GOT3 (cell line): ENCODE measurements at places on chromosomes 13 and 19.

GRCh38 chr13:43864921-43865320 lies 14.6 kb downstream of the CCDC122 start:
- DNase-seq: no peak

DNA sequence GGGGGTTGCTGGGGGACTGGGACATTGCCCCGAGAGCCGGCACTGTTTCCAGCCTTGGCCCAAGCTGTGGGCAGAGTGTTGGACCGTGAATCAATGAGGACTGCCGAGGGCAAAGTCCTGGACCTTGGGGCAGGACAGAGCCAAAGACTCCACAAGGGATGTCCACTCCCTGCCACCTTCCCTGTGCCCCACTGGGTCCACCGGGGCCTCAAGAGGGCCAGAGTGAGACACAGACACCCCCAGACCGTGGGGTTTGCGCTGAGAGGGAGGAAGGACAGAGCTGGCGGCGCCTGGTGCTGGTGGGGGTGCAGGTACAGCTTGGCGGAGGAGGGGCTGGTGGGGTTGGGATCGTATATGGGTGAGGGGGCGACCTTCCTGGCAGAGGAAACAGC lies 11.8 kb downstream of the MAST3 start:
- DNase-seq: no peak

DNA sequence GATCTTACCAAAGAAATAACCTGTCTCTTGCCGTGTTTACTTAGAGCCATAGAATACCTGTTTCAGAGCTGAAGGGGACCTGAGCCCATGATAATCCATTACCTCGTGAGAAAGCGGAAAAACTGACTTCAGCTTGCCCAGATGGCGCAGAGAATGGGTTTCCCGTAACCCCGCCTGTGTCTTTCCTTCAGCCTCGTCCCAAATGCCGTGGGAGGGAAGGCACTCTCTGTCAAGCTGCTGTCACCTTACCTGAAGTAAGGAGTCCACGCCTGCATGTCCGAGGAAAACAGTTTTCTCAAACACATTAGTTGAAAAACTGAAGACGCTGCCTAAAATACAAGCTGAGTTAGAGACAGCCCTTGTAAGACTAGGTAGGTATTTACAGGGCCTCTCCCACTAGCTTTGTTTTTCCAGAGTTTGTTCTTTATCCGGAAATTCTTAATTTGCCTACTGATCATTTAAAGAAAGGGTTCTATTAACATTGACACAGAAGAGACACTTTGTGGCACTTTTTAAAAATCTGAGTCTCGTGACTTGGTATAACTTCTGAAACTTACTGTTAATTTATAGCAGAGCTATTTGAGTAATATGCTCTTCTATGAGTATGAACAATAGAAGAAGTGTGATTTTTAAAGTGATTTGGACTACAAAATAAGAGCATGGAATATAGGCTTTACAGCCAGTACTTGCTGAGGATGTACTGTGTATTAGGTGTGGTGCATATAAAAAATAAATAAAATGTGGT lies 1.3 kb upstream of the INTS6 start:
- DNase-seq: no peak

DNA sequence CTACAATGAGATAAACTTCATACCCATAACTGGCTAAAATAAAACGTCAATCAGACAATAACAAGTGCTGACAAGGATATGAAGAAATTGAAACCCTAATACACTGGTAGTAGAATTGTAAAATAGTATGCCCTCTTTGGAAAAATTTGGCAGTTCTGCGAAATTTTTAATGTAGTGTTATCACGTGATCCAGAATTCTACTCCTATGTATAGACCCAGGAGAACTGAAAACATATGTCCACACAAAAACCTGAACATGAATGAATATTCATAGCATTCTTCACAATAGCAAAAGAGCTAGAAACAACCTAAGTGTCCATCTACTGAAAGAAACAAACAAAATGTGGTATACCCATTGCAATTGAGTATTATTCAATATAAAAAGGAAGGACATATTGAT lies 14.2 kb upstream of the MYO16 start:
- no peak for DNase-seq

DNA sequence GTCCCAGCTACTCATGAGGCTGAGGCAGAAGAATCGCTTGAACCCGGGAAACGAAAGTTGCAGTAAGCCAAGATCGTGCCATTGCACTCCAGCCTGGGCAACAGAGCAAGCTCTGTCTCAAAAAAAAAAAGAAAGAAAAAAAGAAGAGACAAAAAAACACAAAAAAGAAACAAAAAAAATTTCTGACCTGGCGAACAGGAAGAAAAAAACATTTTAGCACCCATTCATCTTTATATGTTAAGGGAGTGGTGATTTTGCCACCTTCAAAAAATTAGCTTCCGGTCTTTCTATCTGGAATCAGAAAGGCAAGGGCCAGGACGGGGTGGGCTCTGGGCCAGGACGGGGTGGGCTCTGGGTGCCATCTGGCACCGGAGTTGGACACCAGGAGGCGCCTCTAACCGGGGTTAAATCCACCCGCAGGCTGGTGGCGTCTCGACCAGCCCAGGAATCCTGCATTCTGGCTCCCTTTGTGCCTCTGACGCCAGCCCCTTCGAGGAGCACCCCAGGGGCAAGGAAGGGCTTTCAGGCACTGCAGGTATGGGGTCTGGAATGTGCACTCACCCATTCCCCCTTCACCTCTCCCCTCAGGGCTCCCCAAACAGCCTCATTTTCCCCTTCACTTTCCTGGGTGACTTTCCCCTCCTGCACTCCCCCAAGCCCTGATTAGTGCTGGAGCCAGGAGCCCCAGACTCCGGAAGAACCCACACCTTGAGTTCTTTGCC lies 10.4 kb upstream of the ZSWIM4 start:
- DNase-seq: no peak

GRCh38 chr13:103516015-103516795 lies 450.0 kb upstream of the SLC10A2 start:
- no peak for DNase-seq

DNA sequence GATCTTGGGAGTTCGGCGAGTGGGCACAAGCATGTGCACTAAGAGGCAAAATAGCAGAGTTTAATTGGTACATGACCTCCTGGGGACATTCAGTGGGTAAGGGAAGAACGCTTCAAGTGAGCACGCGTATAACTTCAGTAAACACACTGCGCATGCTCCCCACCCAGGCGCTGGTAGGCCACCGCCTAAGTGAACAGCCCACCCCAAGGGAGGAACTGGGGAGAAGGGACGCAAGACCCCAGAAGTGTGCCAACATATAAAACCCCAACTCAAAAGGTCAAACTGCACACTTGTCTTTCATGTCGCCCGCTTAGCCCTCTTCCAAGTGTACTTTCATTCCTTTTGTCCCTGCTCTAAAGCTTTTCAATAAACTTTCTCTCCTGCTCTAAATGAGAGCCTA lies 10.5 kb upstream of the NTN5 start:
- DNase-seq: no peak

DNA sequence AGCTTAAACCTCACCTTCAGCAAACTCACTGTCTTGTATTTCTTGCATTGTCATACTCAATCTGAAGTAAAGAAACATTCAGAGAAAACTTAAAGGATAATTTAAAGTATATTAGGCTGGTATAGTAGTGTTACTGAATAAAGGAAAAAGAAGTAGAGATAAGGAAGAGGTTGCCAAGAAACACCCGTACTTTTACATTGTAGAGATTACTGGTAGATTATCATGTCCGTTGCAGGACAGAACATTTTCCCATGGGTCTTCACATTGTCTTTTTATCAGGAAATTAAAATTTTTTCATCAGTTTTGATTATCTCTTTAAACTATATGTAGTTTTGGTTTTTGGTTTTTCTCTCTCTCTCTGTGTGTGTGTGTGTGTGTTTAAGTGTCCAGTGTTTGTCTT lies 19.9 kb upstream of the GPR183 start:
- no peak for DNase-seq

- DNase-seq: no peak
Observed at GRCh38 chr13:38914070-38914469, 76.6 kb downstream of the STOML3 start.

DNA sequence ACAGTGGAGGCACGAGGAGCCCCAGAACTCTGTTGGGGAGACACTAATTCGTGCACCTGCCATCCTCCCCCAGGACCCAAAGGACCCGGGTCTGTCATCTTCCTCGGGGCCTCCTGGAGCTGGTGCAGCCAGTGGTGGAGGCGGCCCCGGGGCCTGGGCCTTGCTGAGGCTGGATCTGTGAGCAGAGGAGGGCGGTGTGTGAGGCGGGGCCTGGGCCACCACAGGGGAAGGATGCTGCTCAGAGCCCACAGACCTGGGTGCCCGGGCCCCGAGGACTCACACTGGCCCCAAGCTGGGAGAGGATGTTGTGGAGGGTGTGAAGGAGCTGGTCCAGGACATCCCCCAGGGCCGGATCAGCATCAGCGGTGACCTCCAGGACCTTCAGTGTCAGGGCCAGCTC lies 8.3 kb downstream of the IFNL3 start:
- no peak for DNase-seq

DNA sequence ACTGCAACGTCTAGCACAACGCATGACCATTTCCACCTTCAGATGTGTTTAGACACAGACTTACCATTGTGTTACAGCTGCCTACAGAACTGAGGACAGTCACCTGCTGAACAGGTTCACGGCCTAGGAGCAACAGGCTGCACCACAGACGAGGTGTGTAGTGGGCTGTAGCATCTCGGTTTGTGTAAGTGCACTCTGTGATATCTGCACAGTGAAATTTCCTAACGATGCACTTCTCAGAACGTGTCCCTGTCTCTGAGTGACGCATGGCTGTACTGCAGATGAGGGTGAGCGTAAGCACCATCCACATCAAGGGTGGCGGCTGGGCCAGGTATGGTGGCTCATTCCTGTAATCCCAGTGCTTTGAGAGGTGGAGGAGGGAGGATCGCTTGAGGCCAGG lies 15.2 kb downstream of the DCUN1D2 start:
- DNase-seq: no peak

DNA sequence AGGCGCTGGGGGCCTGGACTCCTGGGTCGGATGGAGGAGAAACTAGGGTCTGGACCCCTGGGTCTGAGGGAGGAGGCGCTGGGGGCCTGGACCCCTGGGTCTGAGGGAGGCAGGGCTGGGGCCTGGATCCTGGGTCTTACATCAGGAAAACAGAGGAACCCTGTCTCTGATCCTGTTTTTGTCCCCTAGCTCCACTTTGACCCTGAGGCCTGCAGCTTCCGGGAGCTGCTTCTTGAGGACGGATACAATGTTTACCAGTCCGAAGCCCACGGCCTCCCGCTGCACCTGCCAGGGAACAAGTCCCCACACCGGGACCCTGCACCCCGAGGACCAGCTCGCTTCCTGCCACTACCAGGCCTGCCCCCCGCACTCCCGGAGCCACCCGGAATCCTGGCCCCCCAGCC lies 2.4 kb downstream of the FGF21 start:
- no peak for DNase-seq

- no peak for DNase-seq
Observed at GRCh38 chr19:29488316-29488715, 37.5 kb upstream of the VSTM2B start.

- no peak for DNase-seq
Observed at GRCh38 chr19:32652894-32653598, 21.9 kb downstream of the ANKRD27 start.

DNA sequence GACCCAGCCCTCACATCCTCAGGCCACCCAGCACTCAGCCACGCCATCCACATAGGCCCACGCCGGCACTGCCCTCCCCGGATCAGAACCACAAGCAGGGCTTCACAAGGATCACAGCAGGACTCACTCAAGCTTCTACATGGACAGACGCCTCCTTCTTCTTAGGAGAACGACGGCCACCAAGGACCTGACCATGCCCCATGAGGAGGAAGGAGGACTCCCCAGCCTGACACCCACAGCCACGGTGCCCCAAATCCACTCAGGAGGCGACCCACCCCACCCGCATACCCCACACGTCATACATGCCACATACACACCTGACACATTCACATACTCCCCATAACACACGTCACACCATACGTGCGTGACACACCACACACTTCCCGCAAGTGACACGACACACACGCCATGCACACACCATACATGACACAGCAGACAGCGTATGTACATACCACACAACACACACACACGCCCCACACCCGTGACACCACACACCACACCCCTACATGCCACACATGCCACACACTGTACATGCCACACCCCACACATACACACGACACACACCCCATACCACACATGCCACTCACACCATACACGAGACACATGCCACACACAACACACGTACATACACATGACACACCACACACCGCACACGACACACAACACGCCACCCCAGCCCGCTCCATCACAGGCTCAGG lies 50.4 kb downstream of the MLLT1 start:
- no peak for DNase-seq

- DNase-seq: no peak
Observed at GRCh38 chr19:34254698-34255432, 511 bp downstream of the GARRE1 start.

DNA sequence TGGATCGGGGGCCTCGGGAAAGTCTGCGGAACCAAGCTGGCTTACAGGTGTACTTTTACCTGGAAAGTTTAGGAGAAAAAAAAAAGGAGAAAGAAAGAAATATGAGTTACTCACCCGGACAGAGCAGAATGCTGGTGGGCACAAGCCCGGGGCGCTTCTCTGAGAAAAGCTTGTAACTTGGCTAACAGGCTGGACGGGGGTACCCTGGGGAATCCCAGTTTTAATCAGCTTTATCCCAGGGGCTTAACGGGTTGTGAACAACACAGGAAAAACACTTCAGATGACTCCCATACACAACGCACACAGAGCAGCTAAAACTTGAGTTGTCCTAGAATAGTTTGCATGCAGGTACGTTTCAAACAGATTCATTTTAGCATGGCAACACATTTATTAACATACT lies 37.3 kb downstream of the KLF2 start:
- DNase-seq: no peak

DNA sequence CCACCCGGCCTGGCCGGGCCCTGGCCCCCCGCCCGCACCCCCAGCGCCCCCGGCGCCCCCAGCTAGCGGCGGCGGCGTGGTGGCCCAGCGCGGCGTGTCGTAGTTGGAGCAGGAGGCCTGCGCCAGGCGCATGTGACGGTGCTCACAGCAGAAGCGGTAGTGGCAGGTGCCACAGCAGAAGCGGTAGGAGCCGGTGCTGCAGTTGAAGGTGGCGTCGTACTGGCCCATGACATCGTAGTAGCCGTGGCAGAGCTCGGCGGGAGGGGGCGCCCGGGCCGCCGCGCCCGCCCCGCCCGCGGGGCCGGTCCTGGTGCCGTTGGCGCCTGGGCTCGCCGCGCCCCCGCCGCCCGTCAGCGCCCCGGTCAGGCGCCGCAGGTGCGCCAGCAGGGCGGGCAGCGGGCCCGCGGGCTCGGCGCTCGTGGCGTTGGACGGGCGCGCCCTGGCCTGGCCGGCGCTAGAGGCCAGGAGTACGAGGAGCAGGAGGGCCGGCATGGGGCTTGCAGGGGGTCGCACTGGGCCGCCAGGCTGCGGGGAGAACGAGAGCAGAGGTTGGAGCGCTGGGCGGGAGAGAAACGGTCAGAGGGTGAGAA lies 633 bp downstream of the SHISA7 start:
- DNase-seq: no peak

DNA sequence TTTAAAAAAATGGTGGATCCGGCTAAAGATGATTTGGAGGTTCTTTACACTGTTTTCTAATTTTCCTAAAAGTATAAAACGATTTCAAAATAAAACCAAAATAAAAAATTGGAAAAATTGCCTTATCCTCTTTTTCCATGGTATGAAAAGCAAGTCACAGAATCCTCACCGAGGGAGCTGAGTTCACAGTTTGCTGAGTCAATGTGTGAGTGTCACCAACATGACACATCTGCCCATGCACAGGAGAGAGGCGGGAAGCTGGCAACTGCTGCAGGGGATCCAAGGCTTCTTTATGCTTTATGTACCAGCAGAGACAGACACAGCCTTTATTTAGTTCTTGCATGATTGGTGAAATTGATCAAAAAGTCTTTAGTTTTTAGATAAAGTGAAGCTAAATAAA lies 157.8 kb downstream of the TNFSF13B start:
- DNase-seq: no peak

GRCh38 chr13:21637296-21637695 lies 33.3 kb upstream of the MICU2 start:
- no peak for DNase-seq
